ENCODE measurements at places on chromosomes 12 and 14.

GRCh38 chr12:125981610-125982253, 916.5 kb downstream of the AACS start:
- DNase-seq: no peak

- no peak for DNase-seq
Measured at GRCh38 chr14:88463318-88463717, 77.9 kb downstream of the SPATA7 start.

GRCh38 chr12:47237751-47238211, 158.0 kb upstream of the AMIGO2 start:
- DNase-seq: no peak

GRCh38 chr14:70698288-70698687, 56.6 kb downstream of the TTC9 start:
- no peak for DNase-seq
